ENCODE measurements at places on chromosomes 12 and 14.

DNA sequence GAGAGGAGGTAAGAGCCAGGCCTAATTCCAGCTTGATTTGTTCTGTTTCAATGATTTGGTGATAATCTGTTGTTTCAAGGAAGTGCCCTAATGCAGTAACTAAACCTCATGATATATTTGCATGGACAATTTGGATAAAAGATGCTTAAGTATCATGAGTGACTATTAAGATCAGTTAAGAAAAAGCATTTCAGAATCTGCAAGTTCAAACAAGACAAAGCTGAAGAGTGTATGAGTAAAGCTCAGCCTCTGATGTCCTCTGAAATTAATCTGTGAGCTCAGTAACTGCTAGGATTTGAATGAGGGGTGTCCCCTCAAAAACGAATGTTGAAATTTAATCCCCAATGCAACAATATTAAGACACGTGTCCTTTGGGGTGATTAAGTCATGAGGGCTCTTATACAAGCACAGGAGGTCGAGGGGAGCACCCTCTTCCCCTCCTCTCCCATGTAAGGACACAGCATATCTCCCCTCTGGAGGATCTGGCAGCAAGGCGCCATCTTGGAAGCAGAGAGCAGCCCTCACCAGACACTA lies 949.2 kb downstream of the GALC start:
- DNase-seq = no peak

DNA sequence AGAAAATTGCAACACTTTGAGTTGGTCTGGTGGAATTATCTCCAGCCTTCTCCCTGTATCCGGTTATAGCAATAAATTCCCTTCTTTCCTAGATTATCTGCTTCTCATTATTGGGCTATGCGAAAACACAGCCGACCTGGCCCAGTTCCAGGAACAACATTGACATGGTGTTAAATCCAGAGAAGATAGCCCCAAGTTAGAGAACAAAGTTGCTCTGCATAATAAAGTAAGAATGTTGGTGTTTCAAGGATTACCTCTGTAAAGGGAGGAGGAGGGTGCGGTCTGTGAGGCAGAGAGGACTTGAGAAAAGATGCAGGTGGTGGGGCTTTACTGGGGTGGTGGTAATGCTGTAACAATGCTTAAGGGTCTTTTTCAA lies 12.1 kb downstream of the TCL1A start:
- DNase-seq = peak; percentile 37

DNA sequence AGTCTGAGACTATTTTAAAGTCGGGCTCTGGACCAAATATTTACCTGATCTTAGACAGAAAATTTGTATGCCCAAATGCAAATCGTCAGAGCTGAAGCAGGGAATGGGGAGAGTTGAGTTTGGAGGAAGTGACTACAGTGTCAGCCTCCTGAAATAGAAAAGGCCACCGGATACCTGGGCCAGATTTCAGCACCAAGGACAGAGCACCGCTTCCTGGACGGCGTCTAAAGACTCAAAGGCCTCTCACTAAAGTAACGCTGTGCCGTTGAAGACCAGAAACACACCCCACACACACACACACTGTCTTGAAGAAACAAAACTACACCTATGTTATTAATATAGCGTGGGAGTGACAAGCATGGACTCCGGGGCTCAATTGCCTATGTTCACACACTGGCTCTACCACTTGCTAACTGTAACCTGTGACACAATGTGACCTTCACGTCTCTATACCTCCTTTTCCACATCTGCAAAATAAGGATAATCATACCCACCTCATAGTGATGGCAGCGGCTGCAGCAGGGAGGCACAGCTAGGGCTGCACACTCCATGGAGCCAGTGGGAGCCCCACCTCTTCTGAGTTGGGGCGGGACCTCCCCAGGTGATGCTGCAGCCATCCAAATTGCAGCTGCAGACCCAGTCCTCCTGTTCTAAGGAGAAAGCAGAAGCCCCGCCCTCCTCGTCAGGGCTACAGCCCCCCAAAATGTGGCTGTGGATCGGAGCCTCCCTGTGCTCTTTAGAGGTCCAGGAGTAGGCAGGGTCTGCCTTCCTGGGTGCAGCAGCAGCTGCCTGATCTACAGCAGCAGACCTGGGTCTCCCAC lies 35.6 kb downstream of the KRT76 start:
- DNase-seq = peak; percentile 83

- DNase-seq = no peak
These were observed 91.1 kb downstream of the IRF2BPL start for GRCh38 chr14:76937181-76938091.

DNA sequence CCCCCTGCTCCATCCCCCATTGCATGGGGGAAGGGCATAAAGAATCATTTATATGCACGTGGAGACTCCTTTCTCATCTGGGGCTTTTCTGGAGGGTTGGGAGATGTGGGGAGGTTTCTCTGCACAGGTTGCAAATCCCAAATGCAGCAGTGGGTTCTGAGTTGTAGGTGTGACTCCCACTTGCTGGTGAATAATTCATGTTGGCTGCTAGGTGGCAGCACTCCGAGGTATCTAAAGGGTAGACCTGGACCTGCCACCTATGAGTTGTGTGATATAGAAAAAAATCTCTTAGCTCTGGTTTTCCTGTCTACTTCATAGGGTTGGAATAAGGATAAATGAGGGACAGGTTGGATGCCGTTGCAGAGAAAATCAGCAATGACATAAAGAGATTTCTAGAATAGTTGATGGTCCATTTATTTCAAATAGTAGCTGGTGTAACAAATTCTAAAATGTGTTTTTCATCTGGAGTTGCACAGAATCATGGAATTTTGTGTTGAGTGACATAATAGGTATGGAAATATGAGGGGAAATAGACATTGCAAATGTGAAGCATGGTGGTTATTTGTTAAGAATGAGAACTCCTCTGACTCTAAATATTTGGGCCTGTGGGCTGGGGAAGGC lies 4.6 kb downstream of the MARCHF9 start:
- DNase-seq = no peak

DNA sequence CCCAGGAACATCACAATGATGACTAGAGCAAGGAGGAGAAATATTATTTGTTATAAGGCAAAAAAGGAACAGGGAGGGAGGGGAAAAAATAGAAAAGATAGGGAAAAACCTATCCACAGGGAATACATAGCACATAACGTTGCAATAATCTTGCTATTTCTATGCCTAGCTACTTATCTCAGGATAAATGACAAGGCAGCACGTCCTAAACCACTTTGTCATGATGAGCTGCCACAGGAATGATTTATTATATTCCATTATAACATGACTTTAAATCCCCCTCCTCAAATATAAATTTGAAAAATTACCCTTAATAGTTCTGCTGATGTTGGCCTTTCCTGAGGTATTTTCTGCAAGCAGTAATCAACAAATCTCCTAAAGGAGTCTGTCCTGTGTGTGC lies 76.7 kb downstream of the PEBP1 start:
- DNase-seq = no peak
